ENCODE measurements at places on chromosomes 6 and 20.

DNA sequence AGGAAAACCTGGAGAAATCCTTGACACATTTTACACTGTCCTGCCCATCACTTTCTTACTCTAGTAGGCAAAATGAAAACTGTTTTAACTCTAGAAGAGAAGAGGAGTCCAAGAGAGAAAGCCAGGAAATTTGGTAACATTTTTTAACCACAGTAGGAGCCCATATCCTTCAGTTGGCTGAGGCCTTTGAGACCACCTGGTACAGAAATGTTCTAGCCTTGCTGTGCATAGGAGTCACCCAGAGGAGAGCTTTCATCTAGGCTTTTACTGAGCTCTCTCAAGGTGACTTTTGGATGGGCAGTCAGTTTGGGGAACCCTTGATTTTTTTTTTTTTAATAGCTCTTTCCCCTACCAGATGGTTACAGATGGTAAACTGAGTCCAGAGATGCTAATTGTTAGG, 25.0 kb downstream of the LRRN4 start:
- H3K27ac ChIP-seq: no peak overlapping the region
- no peak for DNase-seq
- peaks cover 38% of the 10 kb centered on the region for H3K4me1 ChIP-seq

GRCh38 chr6:138004430-138005287, 102.6 kb downstream of the PERP start:
- peak; percentile 32 for DNase-seq
- H3K36me3 ChIP-seq: no peaks in the 10 kb centered on the region
- H3K27me3 ChIP-seq: peaks cover 2% of the 10 kb centered on the region
- H3K27ac ChIP-seq: no peak overlapping the region

DNA sequence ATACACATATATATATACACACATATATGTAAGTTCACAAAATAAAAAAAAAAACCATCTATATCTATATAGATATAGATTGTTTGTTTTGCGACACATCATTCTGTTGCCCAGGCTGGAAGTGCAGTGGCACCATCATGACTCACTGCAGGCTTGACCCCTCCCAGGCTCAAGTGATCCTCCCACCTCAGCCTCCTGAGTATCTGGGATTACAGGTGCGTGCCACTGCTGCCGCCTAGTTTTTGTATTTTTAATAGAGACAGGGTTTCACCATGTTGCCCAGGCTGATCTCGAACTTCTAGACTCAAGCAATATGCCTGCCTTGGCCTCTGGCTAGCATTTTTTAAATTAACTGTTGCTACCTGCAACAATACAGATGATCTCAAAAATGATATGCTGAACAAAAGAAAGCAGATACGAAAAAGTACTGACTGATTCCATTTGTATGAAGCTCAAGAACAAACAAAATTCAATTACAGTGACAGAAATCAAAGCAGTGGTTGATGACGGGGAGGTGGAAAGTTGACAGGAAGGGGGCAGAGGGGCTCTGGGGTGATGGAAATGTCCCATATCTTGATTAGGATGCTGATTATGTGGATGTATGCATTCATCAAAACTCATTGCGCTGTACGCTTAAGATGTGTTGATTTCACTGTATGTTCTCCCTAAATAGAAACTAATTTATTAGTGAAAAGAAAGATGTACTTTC, 49.6 kb downstream of the ATXN1 start:
- H3K27me3 ChIP-seq: no peaks in the 10 kb centered on the region
- peaks cover 47% of the 10 kb centered on the region for H3K4me1 ChIP-seq
- H3K4me3 ChIP-seq: peak overlapping the region; percentile 68
- H3K36me3 ChIP-seq: peaks cover 8% of the 10 kb centered on the region

DNA sequence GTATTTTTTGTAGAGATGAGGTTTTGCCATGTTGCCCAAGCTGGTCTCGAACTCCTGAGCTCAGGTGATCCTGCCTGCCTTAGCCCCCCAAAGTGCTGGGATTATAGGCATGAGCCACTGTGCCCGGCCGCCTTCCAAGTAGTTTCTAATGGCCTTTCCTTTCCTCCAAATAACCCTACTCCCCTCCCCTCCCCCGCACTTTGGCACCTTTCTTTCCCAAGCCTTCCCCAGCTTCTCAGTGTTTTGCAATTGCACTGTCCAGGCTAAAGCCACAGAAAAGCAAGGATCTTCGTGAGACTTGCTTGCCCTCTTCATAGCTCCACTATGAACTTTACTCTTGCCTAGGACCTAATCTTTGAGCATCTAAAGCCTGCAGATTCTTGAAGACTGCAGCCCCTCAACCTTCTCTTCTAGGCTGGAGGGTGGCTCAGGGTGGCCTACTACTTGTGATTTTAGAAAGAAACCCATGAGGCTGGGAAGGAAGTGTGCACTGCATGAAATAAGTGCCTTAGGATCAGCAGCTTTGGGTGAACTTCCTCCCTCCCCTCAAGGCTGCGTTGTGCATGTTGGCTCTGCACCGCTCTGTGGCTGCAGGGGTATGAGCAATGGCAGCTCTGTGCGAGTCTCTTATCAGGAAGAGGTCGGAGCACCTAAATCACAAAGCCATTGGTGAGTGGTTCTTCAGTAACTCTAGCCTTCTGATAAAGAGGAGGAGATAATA, 152.4 kb upstream of the SNX9 start:
- peaks cover 22% of the 10 kb centered on the region for H3K4me1 ChIP-seq
- H3K27ac ChIP-seq: no peak overlapping the region
- H3K36me3 ChIP-seq: no peaks in the 10 kb centered on the region
- H3K4me3 ChIP-seq: no peak overlapping the region
- DNase-seq: peak; percentile 26
- peaks cover 3% of the 10 kb centered on the region for H3K27me3 ChIP-seq
